Left kidney (tissue), 8 donors: ENCODE measurements at places on chromosomes 2 and 18. TPM values are rescaled to one million over a fixed set of nuclear protein-coding genes. Genes with fewer than 3 reads are reported as not detected.
A peak's percentile ranks its signal among the peaks of the same experiment; 100 is the strongest.

DLX2 gene
- polyA plus RNA-seq = not detected

UGP2 gene
- 127 TPM for polyA plus RNA-seq

PROM2 gene
- polyA plus RNA-seq = 39.1 TPM

GRCh38 chr2:7539760-7540159, 622.5 kb downstream of the RNF144A start:
- no peak for DNase-seq

DNA sequence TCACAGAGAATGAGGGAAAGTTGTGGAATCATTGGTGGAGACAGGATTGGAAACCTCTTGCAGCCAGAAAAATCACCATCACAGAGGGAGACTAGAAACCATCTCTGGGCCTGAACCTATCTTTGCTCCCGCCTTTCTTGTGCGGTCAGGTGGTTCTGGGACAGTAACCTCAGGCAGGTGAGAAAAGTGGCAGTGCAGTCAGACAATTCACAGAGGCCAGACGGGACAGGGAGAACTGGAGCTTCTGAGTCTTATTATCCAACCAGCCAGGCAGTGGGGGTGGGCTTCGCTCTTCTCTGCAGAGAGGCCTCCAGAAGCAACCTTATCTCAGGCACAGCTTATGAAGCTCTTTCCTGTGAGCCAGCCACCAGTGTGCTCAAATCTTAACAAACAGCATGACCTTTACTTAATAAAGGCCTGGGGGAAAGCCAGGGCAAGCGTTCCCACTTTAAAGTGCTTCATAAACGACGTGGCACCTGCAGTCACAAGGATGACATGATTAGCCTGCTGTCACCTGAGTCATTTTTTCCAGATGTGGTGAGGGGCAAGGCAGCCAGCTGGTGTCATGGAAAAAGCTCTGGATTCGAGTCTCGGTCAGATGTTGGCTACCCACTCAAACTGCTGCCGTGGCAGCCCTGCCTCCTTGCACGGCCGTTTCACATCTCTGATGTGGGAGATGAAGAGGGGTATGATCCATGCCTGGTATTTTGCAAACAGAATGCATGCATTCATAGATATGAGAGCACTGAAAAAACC, 109.7 kb downstream of the B3GNT2 start:
- no peak for DNase-seq

DNA sequence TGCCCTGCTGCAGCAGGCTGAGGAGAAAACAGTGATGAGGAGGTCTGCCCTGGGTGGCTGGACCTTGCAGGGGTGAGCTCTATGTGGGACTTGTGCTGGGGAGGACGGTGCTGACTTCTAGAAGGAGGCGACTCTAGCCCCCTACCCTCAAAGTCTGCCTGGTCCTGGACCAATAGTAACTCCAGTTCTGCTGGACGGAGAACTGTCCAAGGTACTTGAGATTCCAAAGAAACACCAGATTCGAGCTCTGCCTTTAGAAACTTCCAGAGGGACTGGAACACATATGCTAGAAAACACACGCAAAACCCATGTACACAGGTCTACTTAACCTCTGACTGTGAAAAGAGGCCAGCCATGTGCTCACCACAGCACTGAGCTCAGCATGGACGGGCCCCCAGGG, 260.6 kb downstream of the TWIST2 start:
- no peak for DNase-seq

GRCh38 chr2:67706082-67706481, 308.9 kb downstream of the ETAA1 start:
- no peak for DNase-seq

- no peak for DNase-seq
These were observed 601.8 kb downstream of the LRP1B start for GRCh38 chr2:141528990-141529389.

GRCh38 chr18:3679241-3679640, 229.3 kb downstream of the TGIF1 start:
- DNase-seq = no peak

GRCh38 chr2:979069-979928, 28.6 kb downstream of the SNTG2 start:
- no peak for DNase-seq

- no peak for DNase-seq
These were observed 236.8 kb downstream of the SETBP1 start for GRCh38 chr18:44917216-44918141.

GRCh38 chr2:179302764-179303571, 38.3 kb upstream of the SESTD1 start:
- no peak for DNase-seq

- DNase-seq = no peak
These were observed 113.2 kb downstream of the ARHGEF4 start for GRCh38 chr2:130949954-130950353.

DNA sequence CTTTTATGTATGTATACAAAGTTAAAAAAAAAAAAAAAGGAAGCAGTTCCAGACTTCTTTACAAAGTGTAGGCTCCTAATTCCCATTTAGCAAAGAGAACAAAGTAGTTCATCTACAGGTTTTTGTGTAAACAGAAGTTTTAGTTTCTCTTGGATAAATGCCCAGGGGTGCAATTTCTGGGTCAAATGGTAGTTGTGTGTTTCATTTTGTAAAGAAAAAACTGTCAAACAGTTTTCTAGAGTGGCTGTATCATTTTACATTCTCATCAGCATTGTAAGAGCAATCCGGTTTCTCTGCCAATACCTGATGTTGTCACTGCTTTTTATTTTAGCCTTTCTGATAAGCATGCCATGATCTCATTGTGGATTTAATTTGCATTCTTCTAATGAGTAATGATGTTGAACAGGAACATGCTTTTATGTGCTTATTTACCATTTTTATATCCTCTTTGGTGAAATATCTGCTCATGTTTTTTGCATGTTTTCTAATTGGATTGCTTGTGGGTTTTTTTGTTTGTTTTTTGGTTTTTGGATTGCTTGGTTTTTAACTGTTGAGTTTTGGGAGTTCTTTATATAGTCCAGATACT, 16.6 kb upstream of the PSME4 start:
- DNase-seq = peak; percentile 47

GRCh38 chr2:29012211-29012681, 31.1 kb downstream of the TOGARAM2 start:
- DNase-seq = no peak

DNA sequence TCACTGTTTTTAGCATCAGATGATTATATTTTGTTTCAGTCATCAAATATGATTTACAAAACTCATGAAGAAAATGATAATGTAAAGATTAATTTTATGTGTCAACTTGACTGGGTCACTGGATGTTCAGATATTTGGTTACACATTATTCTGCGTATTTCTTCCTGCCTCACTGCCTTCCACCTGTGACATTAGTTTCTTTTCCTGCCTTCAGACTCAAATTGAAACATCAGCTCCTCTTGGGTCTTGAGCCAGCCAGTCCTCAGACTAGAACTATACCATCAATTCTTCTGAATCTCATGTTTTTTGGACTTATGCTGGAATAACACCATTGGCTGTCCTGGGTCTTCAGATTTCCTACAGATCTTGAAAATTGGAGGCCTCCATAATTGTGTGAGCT, 96.7 kb downstream of the ZNF385B start:
- DNase-seq = no peak

GRCh38 chr2:20672201-20672951, 5.4 kb downstream of the GDF7 start:
- no peak for DNase-seq

- DNase-seq = no peak
These were observed 147.9 kb downstream of the DOCK10 start for GRCh38 chr2:224894356-224894755.
